ENCODE measurements at places on chromosomes 11 and 22.

GRCh38 chr11:83033371-83033770 is 38.3 kb downstream of the RAB30 start:
- H3K27ac ChIP-seq = peak overlapping the region; percentile 67
- H3K27me3 ChIP-seq = no peaks in the 10 kb centered on the region
- no peak for DNase-seq
- peak overlapping the region; percentile 14 for H3K4me3 ChIP-seq
- no peaks in the 10 kb centered on the region for H3K36me3 ChIP-seq
- peaks cover 5% of the 10 kb centered on the region for H3K4me1 ChIP-seq

GRCh38 chr11:65826984-65827735 is 6.6 kb upstream of the SNX32 start:
- DNase-seq = no peak
- no peaks in the 10 kb centered on the region for H3K36me3 ChIP-seq
- no peak overlapping the region for H3K27ac ChIP-seq
- no peaks in the 10 kb centered on the region for H3K27me3 ChIP-seq

DNA sequence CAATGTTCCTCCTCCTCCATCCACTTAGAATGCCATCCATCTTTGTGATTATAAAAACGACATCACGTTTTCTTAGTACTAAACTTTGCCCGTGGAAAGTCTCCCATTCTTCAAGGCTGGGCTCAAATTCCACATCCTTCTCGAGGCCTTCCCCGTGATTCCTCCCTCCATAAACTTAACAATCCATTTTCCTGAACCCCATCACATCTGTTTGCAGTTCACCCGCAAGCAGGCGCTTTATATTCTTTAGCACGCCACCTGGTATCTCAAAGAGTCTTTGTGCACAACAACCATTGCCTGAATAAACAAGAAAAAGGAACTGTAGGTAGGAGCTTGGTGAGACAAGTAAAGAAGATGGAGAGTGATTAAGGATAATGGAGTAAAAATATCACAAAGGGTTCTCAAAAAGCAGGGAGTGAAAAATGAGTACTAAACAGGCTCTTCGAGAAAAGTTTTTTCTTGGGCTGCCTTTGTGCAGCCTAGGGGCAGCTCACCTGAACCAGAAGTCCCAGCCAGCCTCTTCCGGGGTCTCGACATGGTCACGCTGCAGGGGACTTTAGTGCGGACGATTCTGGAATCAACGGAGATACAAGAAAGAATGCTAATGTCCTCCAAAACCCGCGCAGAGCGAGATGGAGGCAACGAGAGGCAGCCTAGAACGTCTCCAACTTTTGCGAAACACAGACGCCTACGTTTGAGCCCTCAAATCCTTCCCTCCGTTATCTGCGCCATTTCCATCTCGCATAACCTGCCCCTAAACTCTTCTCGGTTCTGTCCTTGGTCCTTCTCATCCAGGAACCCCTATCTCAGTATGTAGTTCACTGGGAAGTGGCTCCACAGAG is 585 bp downstream of the THYN1 start:
- peak; percentile 24 for DNase-seq
- H3K27ac ChIP-seq = peak overlapping the region; percentile 72
- peaks cover 7% of the 10 kb centered on the region for H3K4me1 ChIP-seq
- no peaks in the 10 kb centered on the region for H3K27me3 ChIP-seq
- peak overlapping the region; percentile 78 for H3K4me3 ChIP-seq
- H3K36me3 ChIP-seq = no peaks in the 10 kb centered on the region

GRCh38 chr11:44940404-44940803 is 10.3 kb downstream of the TP53I11 start:
- no peak for DNase-seq
- no peaks in the 10 kb centered on the region for H3K27me3 ChIP-seq
- H3K4me1 ChIP-seq = no peaks in the 10 kb centered on the region
- H3K27ac ChIP-seq = no peak overlapping the region
- H3K36me3 ChIP-seq = no peaks in the 10 kb centered on the region
- no peak overlapping the region for H3K4me3 ChIP-seq

DNA sequence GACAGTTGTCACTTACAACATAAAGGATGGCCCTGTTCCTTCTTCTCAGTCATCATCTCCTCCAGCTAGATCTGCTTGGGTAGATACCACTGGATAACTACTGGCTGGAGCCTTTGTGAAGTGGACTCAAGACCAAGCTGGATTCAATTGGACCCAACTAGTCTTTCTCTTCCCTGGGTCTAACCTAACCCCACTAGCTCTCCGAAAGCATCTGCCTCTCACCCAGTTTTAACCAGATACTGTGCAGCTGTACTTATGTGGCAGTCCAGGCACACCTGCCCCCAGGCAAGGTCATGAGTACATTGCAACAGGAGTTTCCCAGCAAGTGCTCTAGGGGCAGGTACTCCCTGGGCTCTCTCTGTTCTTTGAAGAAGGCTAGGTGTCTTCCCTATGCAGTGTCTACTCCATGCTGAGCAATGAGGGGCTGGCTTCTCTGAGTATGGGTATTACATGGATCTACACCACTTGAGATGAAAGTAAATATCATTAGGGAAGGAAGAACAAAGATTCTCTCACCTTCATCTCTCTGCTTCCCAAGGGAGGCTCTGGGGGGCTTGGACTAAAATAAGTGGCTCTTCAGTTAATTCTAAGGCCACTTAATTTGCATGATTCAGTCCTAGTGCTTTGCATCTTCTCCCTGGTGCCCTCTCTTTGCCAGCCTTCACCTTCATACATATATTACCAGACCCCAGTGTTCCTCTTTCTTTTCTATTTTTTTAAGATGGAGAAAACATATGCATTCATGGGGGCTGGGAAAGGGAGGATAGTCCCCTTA is 236.1 kb downstream of the NXPE2 start:
- no peaks in the 10 kb centered on the region for H3K27me3 ChIP-seq
- H3K27ac ChIP-seq = no peak overlapping the region
- H3K36me3 ChIP-seq = no peaks in the 10 kb centered on the region

- H3K27ac ChIP-seq = no peak overlapping the region
- H3K4me3 ChIP-seq = no peak overlapping the region
- no peaks in the 10 kb centered on the region for H3K27me3 ChIP-seq
Observed at GRCh38 chr22:27195094-27195493, 537.7 kb downstream of the MIAT start.

DNA sequence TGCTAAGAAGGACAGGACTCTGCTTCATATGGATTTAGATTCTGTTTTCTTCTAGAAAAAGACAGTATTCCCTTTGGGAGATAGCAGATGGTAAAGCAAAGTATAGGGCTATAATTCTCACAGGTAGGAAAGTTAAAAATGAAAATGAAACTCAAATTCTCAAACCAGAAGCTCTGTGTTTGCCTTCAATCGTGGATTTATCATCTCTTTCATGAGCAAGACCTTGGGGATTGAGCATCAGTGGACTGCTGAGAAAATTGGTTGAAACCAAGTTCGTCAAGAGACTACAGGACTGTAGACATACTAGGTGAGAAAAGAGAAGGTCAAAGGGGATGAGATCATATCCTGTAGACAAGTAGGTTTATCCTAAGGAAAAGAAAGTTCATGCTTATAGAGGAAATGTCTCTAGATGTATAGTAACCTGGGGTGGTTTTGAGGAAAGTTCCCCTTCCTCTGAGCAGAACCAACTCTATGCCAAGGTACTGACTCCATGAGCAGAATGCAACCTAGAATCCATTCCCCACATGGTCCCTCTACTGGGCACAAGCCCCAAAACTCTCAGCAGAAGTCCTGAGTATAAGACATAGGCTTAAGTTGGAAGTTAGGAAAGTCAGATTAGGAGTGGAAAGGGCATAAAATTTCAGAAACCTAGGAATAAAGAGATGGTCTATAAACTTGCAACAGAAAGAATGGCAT is 46.5 kb downstream of the SLC5A12 start:
- no peaks in the 10 kb centered on the region for H3K27me3 ChIP-seq
- no peaks in the 10 kb centered on the region for H3K36me3 ChIP-seq
- no peaks in the 10 kb centered on the region for H3K4me1 ChIP-seq
- no peak overlapping the region for H3K4me3 ChIP-seq

DNA sequence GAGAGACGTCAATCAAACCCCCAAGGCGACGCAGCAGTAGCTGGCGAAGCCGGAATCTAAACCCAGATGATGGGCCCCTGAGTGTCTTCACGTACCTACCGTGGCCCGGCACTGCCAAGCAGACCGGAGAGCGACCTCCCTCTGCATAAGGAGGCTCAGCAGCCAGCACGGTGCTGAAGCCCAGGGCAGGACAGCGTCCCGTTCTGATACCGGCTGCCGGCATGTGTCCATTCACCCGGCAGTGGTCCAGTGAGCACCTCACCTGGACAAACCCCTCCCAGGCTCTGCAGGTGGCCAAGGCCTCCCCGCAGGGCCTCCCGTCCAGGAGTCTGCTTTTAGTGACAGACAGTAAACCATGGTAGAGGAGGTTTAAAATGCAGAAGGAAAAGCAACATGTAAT is 142.0 kb downstream of the BRD1 start:
- no peak for DNase-seq
- H3K4me3 ChIP-seq = no peak overlapping the region
- H3K27me3 ChIP-seq = no peaks in the 10 kb centered on the region
- no peaks in the 10 kb centered on the region for H3K36me3 ChIP-seq
- H3K27ac ChIP-seq = no peak overlapping the region

DNA sequence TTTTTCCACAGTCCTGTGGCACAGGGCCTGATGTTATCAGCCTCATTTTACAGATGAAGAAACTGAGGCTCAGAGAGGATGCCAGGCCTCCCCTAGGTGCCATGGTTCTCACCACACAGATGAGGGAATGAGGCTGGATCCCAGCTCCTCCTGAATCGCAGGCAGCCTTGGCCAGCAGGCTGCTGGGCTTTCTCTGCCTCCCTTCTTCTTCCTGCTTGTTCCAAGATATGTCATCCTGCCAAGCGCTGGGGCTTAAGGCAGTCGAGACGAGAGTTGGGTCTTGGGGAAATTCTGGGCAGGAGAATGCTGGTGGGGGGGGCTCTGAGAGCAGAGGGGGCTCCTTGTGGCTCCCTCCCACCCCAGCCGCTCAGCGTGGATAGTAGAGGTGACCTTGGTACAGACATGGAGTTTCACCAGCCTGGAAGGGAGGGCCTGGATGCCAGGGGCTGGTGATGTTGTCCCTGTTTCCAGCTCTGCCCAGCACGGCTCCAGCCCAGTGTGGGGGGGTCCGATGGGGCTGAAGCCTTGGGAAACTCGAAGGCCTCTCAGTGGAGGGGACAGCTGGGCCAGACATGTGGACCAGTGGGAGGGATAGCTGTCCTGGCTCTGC is 16.6 kb upstream of the MPPED1 start:
- H3K36me3 ChIP-seq = no peaks in the 10 kb centered on the region
- no peak overlapping the region for H3K4me3 ChIP-seq
- no peaks in the 10 kb centered on the region for H3K4me1 ChIP-seq
- no peaks in the 10 kb centered on the region for H3K27me3 ChIP-seq
- H3K27ac ChIP-seq = no peak overlapping the region

GRCh38 chr11:69416762-69417698 is 64.4 kb upstream of the LINC01488 start:
- DNase-seq = no peak
- H3K36me3 ChIP-seq = no peaks in the 10 kb centered on the region
- no peak overlapping the region for H3K4me3 ChIP-seq
- peaks cover 6% of the 10 kb centered on the region for H3K4me1 ChIP-seq

GRCh38 chr11:313787-314553 is at the start of gene IFITM1:
TSS of gene IFITM1 (plus strand) at chr11:314040. CDS start at chr11:314171, 131 bp downstream.
- H3K4me3 ChIP-seq = peak within 1 kb of the TSS; percentile 45
- no peaks in the 10 kb centered on the region for H3K36me3 ChIP-seq
- peaks cover 6% of the 10 kb centered on the region for H3K4me1 ChIP-seq
- no peaks in the 10 kb centered on the region for H3K27me3 ChIP-seq
- peak; percentile 62 for DNase-seq

- no peak for DNase-seq
- no peaks in the 10 kb centered on the region for H3K27me3 ChIP-seq
- H3K4me3 ChIP-seq = no peak overlapping the region
- no peaks in the 10 kb centered on the region for H3K36me3 ChIP-seq
Observed at GRCh38 chr11:20031155-20032001, 128.9 kb downstream of the DBX1 start.

GRCh38 chr11:70338594-70338993 is 59.7 kb upstream of the CTTN start:
- no peak overlapping the region for H3K4me3 ChIP-seq
- no peaks in the 10 kb centered on the region for H3K27me3 ChIP-seq
- H3K27ac ChIP-seq = no peak overlapping the region
- H3K4me1 ChIP-seq = no peaks in the 10 kb centered on the region

DNA sequence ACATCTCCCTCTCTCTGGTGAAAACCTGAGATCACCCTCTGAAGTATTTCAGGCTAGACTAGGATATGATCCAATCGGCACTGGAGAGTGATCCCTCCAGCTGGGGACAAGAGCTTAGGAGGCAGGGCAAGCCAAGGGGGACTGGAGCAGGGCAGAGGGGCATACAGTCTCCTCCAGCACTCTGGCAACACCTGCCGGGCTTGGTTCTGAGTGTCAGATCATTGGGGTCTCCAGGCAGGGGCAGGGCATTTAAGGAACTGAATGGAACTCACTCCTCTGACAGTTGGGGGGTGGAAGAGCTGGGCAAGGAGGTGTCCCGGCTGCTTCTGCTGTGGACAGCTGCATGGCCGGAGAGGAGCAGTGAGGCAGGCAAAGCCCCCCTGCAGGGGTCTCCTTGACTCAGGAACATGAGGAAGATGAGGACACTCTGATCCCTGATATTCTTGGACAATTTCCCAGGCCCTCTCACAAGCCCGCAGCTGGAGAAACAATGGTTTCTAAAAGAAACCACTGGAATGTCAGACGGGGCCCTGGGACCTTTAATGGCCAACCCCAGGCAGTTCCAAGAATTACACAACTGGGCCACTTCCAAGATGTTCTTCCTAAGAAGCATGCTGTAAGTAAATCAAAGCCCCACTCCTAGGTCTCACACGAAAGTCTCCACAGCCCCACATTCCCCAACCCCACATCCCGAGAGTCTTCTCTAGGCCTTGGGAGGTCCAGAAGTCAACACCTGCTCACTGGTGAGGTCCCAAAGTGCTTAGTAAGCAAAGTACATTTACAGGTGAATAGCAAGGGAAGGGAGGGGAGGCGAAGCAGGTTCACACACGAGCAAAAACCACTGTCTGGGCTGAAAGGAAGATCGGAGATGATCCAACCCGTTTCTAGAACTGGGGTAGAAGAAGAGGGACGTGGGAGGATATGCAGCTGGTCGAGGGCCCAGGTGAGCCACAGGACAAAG is 1.2 kb upstream of the CCDC86 start:
- peak overlapping the region; percentile 78 for H3K27ac ChIP-seq
- no peaks in the 10 kb centered on the region for H3K4me1 ChIP-seq
- H3K27me3 ChIP-seq = no peaks in the 10 kb centered on the region
- H3K36me3 ChIP-seq = no peaks in the 10 kb centered on the region

- no peak for DNase-seq
- H3K27ac ChIP-seq = no peak overlapping the region
- H3K4me3 ChIP-seq = no peak overlapping the region
- H3K36me3 ChIP-seq = no peaks in the 10 kb centered on the region
- H3K27me3 ChIP-seq = no peaks in the 10 kb centered on the region
Observed at GRCh38 chr11:113370634-113371033, 16.9 kb upstream of the ANKK1 start.

DNA sequence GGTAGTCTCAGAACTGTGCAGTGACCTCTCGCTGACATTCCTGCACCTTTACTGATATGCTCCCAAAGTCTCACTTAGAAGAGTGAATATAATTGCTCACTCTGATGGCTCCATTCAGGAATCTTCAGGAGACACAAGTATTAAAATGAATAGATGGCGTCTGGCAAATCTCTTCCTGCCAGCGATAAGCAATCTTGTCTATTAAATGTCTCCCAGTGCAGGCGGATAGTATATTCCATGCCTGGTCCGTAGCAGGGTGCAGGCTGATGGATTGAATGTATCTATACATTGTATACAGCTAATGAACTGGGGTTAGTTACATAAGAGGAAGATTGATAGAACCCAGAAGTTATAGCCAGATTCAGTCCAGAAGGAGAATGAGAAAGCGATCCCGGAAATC is 575.3 kb downstream of the NTM start:
- DNase-seq = no peak
- no peak overlapping the region for H3K4me3 ChIP-seq
- H3K27me3 ChIP-seq = no peaks in the 10 kb centered on the region
- H3K27ac ChIP-seq = no peak overlapping the region

- no peak overlapping the region for H3K4me3 ChIP-seq
- H3K27ac ChIP-seq = no peak overlapping the region
- H3K4me1 ChIP-seq = no peaks in the 10 kb centered on the region
- H3K27me3 ChIP-seq = no peaks in the 10 kb centered on the region
Observed at GRCh38 chr11:6360183-6360582, 30.1 kb upstream of the SMPD1 start.

Data from uterus (tissue), 4 donors.